ENCODE measurements at places on chromosomes 4 and X.

GRCh38 chrX:39322496-39322895, 521.2 kb downstream of the MID1IP1 start:
- DNase-seq: no peak

DNA sequence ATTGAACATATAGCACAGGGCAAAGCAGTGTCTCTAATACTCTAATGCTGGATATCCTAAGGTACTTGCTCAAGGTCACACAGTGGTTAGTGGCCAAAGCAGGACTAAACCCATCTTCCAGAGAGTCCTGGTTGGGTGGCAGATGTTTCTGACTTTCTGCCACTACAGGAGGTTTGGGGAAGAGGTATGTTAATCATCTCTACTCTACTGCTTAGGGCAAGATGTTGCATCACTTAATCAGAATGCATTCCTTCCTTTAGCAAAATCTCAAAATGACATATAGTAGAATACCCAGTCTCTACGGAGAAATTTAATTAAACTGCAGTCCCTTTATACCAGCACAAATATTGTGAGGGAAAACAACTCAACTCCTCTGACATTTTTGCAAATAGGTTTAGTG, 190.7 kb upstream of the FAM241A start:
- DNase-seq: no peak

DNA sequence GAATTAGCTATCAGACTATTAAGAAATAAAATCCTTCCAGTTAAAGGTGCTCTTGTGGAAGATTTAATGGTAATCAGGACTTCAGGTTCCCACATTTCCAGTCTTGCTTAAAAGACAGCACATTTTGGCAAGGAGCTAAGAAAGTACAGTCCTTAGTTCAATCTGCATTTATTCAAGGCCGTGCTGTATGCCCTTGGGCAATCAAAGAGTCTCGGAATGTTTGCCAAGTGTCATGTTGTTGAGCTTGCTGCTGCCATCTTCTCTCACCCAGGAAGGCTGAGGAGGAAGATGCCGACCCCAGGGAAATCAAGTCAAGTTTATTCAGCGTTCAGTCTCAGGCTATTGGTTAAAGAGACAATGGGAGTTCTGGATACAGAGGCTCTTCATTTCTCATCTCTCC, 388.1 kb upstream of the IGFBP7 start:
- DNase-seq: no peak

- peak; percentile 63 for DNase-seq
Observed at GRCh38 chr4:145299380-145300076, 119.1 kb upstream of the OTUD4 start.

DNA sequence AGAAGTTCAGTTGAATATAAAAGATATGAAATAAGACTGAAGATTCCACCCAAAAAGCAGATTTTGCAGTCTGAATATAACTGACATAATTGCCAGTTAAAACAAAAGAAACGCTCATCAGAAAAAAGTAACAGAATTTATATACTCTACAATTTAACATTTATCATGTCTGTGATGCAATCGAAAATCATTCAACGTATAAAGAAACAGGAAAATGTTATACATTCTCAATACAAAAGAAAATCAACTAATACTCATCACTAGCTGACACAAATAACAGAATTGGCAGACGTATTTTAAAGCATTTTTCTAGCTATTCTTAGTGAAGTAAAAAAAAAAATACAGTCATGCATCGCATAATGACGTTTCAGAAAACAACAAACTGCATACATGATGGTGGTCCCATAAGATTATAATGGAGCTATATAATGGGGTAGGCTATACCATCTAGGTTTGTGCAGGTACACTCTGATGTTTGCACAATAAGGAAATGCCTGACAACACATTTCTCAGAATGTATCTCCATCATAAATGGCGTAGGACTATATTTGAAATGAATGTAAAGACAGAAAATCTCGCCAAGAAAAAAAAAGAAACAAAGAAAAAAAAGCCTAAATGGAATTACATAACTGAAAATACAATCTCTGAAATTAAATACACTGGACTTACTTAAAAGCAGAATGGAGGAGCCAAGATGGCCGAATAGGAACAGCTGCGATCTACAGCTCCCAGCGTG, 34.3 kb downstream of the OR13H1 start:
- no peak for DNase-seq

GRCh38 chr4:144356941-144357381, 216.4 kb upstream of the GYPA start:
- no peak for DNase-seq

GRCh38 chrX:110852180-110852579, 56.6 kb upstream of the CHRDL1 start:
- DNase-seq: peak; percentile 26

DNA sequence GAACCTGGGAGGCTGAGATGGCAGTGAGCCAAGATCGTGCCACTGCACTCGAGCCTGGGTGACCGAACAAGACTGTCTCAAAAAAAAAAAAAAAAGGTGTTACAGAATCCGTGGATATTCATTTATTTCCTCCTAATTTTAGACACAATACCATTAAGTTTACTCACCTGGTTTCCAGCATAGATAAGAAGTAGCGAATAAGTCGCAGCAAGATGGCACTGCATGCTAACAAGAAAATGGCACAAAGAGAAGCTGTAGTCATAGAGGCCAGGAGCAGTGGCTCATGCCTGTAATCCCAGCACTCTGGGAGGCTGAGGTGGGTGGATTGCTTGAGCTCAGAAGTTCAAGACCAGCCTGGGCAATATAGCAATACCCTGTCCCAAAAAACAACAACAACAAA, 17.0 kb upstream of the MOB1B start:
- DNase-seq: no peak

- DNase-seq: no peak
Observed at GRCh38 chrX:21167494-21167893, 206.7 kb upstream of the CNKSR2 start.

DNA sequence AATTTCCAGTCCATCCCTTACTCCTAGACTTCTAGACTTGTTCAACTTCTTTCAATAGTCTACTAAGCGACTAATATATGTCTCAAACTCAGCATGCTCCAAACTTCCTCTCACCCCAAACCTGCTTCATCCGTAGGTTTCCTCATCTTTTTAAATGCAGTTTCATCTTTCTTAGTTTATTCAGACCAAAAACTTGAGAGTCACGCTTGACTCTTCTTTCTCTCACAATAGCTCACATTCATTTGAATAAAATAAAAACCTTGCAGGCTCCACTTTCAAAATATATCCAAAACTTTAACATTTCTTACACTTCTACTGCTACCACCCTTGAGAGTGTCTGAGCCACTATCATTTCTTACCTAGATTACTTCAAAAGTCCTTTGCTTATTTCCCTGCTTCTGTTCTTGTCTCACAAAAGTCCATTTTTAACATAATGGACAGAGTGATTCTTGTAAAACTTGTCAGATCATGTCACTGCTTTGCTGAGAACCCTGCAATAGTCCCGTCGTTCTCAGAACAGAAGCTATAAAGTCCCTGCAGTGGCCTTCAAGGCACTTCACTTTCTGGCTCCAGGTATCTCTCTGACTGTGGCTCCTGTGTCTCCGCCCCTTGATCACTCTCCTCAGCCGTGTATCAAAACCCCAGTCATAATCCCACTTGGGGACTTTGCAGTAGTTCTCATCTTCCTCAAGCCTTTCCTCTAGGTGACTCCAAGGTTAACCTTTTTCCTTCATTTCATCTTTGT, 167.6 kb downstream of the ARHGAP24 start:
- no peak for DNase-seq

DNA sequence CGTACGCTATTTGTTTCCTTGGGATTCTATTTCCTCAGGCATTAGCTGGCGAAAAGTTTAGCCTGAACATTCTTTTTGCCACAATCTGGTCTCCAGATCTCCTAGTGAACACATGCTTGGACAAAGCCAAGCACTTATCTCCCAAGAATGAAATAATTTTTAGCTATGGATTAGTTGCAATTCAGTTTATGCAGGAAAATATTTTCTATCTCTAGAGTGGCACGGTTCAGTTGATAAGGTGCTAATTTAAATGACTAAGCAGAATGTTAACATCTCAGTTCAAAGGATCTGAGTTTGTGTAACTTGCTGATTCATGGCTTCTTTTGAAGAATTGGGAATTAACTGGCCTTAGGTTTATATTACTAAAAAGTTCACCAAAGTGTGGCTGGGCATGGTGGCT, 58.1 kb upstream of the JADE1 start:
- peak; percentile 12 for DNase-seq

GRCh38 chrX:45850197-45850774, 649.6 kb upstream of the DIPK2B start:
- peak; percentile 58 for DNase-seq

DNA sequence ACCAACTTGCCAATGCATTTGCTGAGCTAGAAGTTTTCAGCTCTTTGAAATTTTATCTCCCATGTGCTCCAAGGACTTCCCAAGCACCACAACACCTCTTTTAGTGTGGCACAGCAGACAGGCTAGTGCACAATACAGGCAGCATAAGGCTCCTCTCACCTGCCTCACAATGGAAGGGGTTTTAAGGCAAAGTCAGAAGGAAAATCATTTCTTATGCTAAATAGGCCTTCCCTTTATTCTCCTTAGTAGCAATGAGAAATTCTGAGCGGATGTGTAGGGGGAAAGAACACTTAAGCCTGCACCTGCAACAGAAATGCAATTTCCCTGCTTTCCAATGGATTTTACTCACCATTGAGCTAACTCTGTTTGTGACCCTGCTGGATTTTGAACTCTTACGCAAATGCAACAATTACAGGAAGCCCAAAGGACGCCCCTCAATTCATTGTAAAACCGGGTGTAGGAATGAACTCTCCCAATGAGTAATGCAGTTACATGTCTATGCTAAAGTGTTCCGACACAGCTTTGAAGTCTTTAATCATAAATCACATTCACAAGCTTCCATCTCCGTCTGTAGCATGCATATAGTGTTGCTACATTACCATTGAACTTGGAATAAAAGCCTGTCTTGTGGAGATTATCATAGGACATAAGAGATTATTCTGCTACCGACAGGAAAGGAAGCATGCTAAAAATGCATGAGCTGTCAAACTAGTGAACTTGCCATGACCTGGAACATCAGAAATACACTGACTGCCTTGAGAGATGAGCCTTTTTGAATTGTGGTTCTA, 1084.9 kb downstream of the RPA4 start:
- DNase-seq: no peak

DNA sequence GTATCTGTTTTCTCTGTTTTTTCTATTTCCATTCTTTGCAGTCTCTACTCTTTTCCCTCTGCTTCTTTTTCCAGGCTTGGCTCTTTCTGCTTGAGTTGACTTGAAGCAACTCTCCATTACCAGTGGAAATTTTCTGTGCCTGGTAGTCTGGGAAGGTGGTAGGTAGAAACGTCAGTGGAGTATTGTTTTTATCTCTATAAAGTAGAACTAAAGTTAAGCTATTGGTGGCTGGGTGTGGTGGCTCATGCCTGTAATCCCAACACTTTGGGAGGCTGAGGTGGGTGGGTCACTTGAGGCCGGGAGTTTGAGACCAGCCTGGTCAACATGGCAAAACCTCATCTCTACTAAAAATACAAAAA, 438.1 kb upstream of the AR start:
- no peak for DNase-seq

GRCh38 chr4:21879187-21879586, 69.4 kb downstream of the KCNIP4 start:
- DNase-seq: peak; percentile 17

GRCh38 chrX:40579900-40580536, 752 bp upstream of the ATP6AP2 start:
- no peak for DNase-seq

GRCh38 chrX:150062292-150063137, 124.2 kb upstream of the EOLA2 start:
- peak; percentile 42 for DNase-seq

GRCh38 chr4:86544310-86544966, 49.7 kb upstream of the PTPN13 start:
- DNase-seq: no peak

- peak; percentile 80 for DNase-seq
Observed at GRCh38 chrX:109485470-109486340, 3.8 kb upstream of the GUCY2F start.

DNA sequence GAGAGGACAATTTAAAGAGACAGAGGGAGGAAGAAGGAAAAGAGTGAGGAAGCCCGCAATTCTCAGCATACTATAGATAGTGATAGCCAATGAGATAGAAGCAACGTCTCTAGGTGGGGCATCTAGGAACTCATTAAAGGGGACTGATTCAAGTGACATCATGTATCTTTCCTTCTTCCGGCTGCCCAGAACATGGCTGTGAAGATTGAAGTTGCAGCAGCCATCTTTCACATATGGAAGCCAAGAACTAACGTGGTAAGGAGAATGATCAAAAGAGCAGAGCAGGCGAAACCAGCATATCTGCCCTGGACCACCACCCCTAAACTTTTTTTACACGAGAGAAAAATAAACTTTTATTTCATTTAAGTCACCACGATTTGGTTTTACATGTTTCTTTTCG, 133.8 kb downstream of the DDX53 start:
- no peak for DNase-seq

GRCh38 chr4:68592673-68593072, 16.6 kb upstream of the UGT2B17 start:
- no peak for DNase-seq

- DNase-seq: no peak
Observed at GRCh38 chr4:9901257-9901656, 119.8 kb downstream of the DRD5 start.

- DNase-seq: no peak
Observed at GRCh38 chrX:56314334-56314733, 82.2 kb downstream of the KLF8 start.

- DNase-seq: no peak
Observed at GRCh38 chr4:166257891-166258290, 384.9 kb downstream of the TLL1 start.

GRCh38 chr4:174631901-174632758, 109.8 kb upstream of the HPGD start:
- peak; percentile 50 for DNase-seq

DNA sequence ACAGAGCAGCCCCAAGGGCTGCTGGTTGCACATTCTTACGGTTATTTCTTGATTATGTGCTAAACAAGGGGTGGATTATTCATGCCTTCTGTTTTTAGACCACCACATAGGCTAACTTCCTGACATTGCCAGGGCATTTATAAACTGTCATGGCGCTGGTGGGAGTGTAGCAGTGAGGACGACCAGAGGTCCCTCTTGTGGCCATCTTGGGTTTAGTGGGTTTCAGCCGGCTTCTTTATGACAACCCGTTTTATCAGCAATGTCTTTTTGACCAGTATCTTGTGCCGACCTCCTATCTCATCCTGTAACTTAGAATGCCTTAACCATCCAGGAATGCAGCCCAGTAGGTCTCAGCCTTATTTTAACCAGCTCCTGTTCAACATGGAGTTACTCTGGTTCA, 212.4 kb upstream of the GRID2 start:
- no peak for DNase-seq

GRCh38 chrX:45515262-45516215, 314.9 kb upstream of the DIPK2B start:
- peak; percentile 78 for DNase-seq

- DNase-seq: no peak
Observed at GRCh38 chrX:253451-254297, 27.5 kb upstream of the PLCXD1 start.

GRCh38 chrX:40530509-40530908, 50.3 kb upstream of the ATP6AP2 start:
- DNase-seq: no peak

All from astrocyte of the hippocampus (primary cell).